ENCODE measurements at places on chromosomes 6 and 20.

DNA sequence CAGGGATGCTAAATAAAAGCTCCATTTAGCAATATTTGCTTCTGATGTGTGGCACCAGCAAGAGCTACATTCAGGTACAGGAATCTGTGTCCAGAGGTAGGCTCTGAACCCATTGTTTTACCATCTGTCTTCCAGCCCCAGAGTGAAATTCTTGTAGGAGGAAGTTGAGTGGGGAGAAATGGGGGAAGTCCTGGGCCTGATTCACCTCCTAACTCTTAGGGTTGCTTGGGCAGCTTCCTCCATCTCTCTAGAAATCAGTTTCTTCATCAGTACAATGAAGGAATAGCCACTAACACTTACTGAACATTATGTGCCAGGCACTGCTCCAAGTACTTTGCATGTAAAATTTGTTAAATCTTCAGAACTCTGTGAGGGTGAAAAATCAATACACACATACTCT is 35.1 kb upstream of the TSPYL1 start:
- no peak for DNase-seq

DNA sequence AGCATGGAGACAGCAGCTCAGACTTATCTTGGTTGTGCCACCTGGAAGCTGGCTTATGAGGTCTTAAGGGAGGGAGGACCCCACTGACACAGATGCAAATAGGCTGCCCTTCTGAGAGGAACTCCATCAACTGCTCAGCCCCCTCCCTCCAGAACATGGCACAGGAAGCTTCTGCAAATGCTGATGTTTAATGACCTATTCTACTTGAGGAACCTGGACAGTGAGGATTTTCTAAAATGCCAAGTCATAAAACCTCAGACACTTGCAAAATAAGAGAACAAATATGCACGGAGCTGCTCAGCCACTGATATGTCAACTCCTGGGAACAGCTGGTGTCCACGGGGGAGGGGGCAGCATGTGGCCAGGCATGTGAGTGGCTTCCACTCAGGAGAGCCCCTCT is 3.5 kb downstream of the CST9 start:
- DNase-seq = no peak

GRCh38 chr20:24987244-24987643 is 5.3 kb downstream of the APMAP start:
- no peak for DNase-seq

GRCh38 chr20:34582911-34583310 is 24.4 kb downstream of the MAP1LC3A start:
- no peak for DNase-seq

GRCh38 chr6:47203938-47204611 is 105.6 kb downstream of the TNFRSF21 start:
- no peak for DNase-seq

DNA sequence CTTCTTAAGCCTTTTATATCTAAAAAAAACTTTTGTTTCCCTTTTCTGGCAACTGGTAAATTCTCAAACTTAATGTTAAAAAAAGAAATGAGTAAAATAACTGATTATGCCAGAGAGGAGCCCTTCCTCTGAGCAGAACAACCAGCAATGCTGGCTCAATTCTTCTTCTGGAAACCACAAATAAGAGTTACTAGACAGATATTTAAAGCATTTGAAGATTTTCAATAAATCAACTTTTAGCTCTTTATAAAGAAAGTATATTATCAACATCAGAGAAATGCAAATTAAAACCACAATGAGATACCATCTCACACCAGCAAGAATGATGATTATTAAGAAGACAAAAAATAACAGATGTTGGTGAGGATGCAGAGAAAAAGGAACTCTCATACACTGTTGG is 61.1 kb upstream of the TCF21 start:
- no peak for DNase-seq

DNA sequence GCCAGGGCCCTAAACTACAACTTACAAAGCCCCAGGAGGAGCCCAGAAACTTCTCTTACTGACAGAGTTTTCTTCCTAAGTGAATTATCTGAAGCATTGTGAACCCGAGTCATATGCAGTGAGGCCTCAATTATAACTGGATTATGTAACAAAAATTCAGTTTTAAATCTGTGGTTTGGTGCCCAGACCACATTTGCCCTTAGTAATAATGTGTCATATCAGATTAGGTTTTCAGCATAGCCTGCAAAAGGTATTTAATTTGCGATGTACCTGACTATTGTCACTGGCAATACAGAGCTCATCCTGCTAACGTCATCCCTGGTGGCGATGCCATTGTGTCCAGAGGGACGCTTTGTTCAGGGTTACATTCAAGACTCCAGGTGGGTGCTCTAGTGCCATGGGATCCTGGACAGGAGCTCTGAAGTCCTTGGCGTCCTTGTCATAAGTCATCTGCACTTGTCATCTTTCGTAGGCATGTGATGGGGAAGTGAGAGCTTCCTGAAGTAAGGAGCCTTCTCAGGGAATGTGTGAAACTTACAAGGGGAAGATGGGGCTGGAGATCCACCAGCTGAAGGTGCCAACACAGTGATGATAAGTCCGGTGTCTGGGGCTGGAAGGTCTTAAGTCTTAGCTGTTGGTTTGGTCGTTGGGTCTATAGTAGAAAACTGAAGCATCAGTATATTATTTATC is 65.1 kb downstream of the HIVEP1 start:
- DNase-seq = no peak
